ENCODE measurements at places on chromosomes 3 and 15.

- no peaks in the 10 kb centered on the region for H3K27me3 ChIP-seq
- no peak for DNase-seq
- H3K27ac ChIP-seq = peak overlapping the region; percentile 65
- no peaks in the 10 kb centered on the region for H3K36me3 ChIP-seq
- no peak overlapping the region for H3K4me3 ChIP-seq
- peaks cover 86% of the 10 kb centered on the region for H3K4me1 ChIP-seq
These were observed 55.3 kb upstream of the VILL start for GRCh38 chr3:37935290-37935668.

GRCh38 chr15:59298225-59298853 is 74.3 kb downstream of the MYO1E start:
- no peak overlapping the region for H3K27ac ChIP-seq
- DNase-seq = no peak
- no peak overlapping the region for H3K4me3 ChIP-seq
- H3K27me3 ChIP-seq = no peaks in the 10 kb centered on the region

DNA sequence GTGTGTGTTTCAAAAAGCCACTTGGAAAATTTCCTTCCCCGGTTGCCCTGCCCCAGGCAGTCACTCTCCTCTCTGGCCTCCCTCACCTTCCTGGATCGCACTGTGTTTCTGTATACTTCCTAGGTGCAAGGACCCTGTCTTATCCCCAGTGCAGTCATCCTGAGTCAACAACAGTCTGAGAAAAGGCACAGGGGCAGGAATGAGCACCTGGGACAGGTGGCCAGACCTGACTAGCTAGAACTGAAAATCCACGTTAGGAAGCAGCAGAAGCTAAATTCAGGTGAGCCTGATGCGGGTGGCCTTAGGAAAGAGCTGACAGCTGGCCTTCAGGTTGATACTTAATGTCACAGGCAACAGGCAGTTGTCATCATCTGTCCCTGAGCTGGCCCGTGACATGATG is 62.9 kb upstream of the VGLL4 start:
- H3K27me3 ChIP-seq = no peaks in the 10 kb centered on the region
- no peak overlapping the region for H3K4me3 ChIP-seq
- no peaks in the 10 kb centered on the region for H3K4me1 ChIP-seq
- H3K27ac ChIP-seq = no peak overlapping the region

- H3K27me3 ChIP-seq = no peaks in the 10 kb centered on the region
- peak overlapping the region; percentile 32 for H3K27ac ChIP-seq
- no peaks in the 10 kb centered on the region for H3K36me3 ChIP-seq
- H3K4me3 ChIP-seq = no peak overlapping the region
- DNase-seq = no peak
These were observed 223.6 kb upstream of the TLE3 start for GRCh38 chr15:70321172-70321819.

DNA sequence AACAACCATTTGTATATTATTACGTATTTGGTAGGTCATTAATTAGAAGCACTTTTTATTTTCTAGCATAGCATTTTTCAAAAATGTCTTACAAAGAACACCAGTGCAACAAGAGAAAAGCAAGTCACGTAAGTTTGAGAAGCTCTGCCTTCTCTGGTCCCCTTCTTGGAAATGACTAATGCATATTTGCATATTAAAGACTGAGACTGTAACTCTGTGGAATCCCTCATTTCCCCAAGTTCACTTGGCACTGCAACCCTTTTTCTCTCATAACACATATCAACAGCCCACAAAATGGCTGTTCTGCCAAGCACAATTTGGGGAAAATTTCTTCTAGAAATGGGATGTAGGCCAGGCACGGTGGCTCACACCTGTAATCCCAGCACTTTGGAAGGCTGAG is 176.3 kb downstream of the ERC2 start:
- no peaks in the 10 kb centered on the region for H3K36me3 ChIP-seq
- H3K27ac ChIP-seq = no peak overlapping the region
- no peaks in the 10 kb centered on the region for H3K27me3 ChIP-seq
- H3K4me1 ChIP-seq = no peaks in the 10 kb centered on the region
- DNase-seq = no peak
- no peak overlapping the region for H3K4me3 ChIP-seq

DNA sequence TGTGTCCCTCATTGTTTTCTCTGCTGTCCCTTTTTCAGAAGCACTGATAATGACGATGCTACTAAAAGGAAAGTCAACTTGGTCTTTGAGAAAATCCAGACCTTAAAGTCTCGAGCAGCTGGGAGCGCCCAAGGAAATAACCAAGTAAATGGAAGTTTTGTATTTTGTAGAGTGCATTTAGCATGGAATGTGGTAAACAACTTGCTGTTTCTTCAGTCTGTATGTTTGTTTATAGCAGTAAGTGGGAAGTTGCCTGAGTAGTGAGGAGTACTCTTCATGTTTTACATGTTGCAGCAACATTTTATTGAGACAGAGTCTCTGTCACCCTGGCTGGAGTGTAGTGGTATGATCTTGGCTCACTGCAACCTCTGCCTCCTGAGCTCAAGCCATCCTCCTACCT is 66.0 kb downstream of the CGNL1 start:
- H3K4me3 ChIP-seq = no peak overlapping the region
- H3K4me1 ChIP-seq = peaks cover 5% of the 10 kb centered on the region
- H3K27ac ChIP-seq = no peak overlapping the region

DNA sequence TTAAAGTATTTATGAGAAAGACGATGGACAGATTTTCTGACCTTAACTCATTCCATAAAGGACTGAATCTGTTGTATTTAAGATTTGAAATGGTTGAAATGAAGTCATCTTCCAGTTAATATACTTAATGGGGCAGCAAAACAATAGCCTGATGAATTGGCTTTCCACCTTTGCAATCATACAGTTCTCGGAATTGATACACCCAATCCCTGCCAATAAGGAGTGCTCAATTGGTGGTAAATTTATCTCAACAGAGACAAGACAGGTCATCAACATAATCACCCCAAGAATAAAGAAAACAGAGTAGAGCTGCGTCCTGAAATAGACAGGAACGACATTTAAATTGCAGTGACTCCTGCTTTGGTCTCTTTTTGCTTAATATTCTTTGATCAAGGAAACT is 11.2 kb downstream of the ANXA2 start:
- H3K36me3 ChIP-seq = peaks cover 6% of the 10 kb centered on the region
- no peak overlapping the region for H3K27ac ChIP-seq
- no peak overlapping the region for H3K4me3 ChIP-seq
- H3K27me3 ChIP-seq = no peaks in the 10 kb centered on the region

DNA sequence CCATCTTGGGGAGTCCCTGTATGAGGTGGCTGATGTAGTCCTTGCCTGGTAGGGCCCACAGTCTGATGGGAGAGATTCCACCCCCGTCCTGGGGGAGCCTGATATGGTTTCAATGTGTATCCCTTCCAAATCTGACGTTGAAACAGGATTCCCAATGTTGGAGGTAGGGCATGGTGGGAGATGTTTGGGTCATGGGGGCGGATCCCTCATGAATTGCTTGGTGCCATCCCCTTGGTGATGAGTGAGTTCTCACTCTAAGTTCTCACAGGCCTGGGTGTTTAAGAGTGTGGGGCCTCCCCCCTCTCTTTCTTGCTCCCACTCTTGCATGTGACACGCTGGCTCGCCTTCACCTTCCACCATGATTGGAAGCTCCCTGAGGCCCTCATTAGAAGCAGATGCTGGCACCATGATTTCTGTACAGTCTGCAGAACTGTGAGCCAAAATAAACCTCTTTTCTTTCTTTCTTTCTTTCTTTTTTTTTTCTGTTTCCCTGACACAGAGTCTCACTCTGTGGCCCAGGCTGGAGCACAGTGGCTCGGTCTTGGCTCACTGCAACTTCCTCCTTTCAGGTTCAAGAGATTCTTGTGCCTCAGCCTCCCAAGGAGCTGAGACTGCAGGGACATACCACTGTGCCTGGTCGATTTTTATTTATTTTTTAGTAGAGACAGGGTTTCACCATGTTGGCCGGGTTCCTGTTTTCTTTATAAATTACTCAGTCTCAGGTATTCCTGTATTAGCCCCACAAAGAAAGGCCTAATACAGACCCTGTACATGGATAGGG is 28.6 kb downstream of the ITGA11 start:
- peak overlapping the region; percentile 8 for H3K27ac ChIP-seq
- H3K36me3 ChIP-seq = no peaks in the 10 kb centered on the region

- no peak for DNase-seq
- no peaks in the 10 kb centered on the region for H3K27me3 ChIP-seq
- H3K36me3 ChIP-seq = peaks cover 43% of the 10 kb centered on the region
- no peak overlapping the region for H3K4me3 ChIP-seq
- H3K27ac ChIP-seq = no peak overlapping the region
These were observed 8.2 kb downstream of the ALG3 start for GRCh38 chr3:184240384-184241140.
